Activated CD4-positive, alpha-beta T cell treated with anti-CD3 and anti-CD28 coated beads for 4 hours (primary cell): ENCODE measurements at places on chromosomes 1 and 21.

GRCh38 chr1:1173061-1173792 lies 453 bp upstream of the TTLL10 start:
- no peak for DNase-seq

- DNase-seq = no peak
These were observed 13.8 kb downstream of the EPHX4 start for GRCh38 chr1:92043621-92044020.

- DNase-seq = no peak
These were observed 470 bp downstream of the TNR start for GRCh38 chr1:175742790-175743459.

DNA sequence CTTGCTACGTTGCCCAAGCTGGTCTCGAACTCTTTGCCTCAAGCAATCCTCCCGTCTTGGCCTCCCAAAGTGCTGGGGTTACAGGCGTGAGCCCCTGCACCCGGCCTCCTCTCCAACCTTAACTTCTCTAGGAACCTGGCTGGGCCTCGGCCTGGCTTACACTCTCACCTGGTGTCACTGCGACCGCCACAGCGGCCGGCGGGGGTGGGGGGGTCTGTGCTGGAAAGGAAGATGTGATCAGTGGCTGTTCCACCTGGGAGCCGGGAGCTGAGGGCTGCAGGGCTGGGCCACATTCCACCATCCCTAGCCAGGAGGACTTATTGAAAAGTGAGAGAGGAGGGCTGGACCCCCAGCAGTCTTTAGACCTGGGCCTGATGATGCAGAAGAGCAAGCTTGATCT lies 48.6 kb downstream of the HSPG2 start:
- no peak for DNase-seq

DNA sequence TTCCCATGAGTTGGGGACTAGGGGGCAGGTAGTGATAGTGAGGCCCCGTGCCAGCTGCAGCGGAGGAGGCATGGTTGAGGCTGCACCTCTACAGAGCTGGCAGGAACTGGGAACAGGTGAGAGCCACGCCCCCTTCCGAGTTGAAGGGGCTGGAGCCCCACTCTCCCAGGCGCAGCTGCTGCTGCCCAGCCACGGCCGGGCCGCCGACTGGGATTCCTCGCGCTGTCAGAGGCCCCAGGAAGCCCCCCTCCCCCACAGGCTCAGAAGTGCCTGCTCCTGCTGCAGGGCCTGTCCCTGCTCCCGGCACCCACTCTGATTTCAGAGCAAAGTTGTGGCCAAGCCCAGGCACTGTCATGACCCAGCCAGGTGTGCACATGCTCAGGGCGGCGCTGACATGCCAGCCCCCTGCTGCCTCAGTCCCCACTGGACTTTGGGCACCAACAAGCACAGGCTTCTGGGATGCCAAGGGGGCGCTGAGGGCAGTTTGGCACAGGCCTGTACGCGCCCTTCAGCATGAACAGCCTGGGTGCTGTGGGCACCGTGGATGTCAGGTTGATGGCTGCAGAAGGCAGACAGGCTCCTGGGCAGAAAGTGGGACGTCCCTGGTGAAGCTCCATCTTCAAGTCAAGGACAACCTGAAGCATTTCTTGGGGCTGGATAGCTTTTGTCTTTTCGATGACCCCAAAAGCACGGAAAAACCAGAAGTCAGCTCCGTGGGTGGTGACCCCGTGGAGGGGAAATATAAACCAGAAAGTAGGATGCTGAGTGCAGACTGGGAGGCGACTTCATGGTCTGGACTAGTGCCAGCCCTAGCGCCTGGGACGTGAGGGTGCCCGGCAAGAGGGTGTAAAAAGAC lies 121.5 kb downstream of the SIM2 start:
- no peak for DNase-seq

- no peak for DNase-seq
These were observed 305.4 kb upstream of the PTBP2 start for GRCh38 chr1:96416111-96416595.

GRCh38 chr1:83103341-83103740 lies 895.6 kb downstream of the TTLL7 start:
- DNase-seq = no peak

DNA sequence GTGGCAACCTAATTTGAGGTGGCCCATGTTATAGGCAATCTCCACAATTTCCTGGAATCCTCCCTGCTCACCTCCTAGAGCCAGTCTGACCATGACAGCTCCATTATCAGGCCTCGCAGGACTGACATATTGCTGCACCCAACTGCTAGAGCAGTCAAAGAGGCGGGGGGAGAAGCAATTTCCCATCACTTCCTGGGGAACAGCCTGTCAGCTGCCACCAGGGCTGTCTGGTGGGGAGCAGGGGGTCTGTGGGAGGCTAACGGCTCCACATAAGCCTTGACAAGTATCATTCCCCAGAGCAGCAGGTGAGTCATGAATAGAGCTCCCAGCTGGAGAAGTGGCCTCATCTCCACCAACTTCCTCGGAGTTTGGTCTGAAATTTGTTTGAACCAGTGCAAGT lies 322.9 kb downstream of the MATN1 start:
- no peak for DNase-seq

- no peak for DNase-seq
These were observed 23.2 kb upstream of the ARHGEF16 start for GRCh38 chr1:3431266-3431665.

GRCh38 chr1:18411820-18412641 lies 68.7 kb upstream of the KLHDC7A start:
- DNase-seq = no peak

DNA sequence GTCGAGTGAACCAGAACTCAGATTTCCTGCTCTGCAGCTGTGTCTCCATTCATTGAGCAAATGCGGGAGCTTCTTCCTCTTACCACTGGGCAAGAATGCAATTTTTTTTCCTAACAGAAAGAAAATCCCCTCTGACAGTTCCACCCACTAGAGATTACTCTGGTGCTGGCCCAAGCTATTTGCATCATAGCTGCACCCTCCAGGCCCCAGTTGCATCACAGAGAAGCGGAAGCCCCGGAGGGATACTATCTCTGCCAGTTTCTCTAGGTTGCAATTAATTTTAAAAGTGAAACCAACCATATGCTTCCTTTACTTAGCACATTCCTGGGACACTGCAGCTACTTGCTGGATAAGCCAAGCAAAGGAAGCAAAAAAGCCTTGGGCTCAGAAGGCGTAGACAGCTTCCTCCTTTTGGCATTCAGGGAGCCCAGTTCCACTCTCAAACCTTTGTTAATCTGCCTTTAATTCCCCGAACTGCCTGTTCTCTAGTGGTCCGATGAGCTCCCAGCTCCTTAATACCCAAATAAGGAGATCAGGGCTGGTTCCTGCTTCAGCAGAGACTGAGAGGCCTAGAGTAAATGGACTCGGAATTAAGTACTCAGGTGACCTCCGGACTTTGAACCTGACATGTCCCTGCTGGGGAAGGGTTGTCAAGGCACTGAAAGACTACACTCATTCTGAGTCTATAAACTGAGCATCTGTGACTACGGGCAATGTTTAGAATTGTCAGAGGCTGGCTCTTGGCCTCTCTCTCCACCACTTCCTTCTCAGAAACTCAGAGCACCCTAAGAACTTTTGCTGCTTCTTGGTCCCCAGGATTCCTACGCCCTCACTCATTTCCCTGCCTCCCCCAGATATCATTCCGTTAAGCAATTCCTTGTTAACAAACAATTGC lies 72.5 kb upstream of the TNFSF18 start:
- DNase-seq = no peak

GRCh38 chr1:46801323-46802055 lies 2.6 kb downstream of the CYP4B1 start:
- no peak for DNase-seq

GRCh38 chr1:104830534-104830933 lies 1080.8 kb downstream of the AMY1C start:
- DNase-seq = no peak

DNA sequence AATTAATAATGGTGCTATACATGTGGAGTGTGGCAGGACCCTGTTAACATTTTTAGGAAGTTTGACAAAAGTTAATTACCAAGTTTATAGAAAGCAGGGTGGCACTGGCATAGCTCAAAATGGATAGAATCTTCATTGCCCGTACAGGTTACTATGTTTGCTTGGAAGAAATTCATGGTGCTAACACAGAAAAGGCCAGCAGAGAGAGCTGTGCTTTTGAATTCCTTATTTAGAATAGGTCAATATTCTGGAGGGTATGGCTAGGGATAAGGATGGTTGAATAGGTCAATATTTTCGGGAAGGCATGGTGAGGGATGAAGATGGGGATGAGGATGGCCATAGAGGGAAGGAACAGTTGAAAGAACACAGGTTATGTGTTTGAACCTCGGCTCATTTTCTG lies 345.1 kb downstream of the LMO4 start:
- no peak for DNase-seq

DNA sequence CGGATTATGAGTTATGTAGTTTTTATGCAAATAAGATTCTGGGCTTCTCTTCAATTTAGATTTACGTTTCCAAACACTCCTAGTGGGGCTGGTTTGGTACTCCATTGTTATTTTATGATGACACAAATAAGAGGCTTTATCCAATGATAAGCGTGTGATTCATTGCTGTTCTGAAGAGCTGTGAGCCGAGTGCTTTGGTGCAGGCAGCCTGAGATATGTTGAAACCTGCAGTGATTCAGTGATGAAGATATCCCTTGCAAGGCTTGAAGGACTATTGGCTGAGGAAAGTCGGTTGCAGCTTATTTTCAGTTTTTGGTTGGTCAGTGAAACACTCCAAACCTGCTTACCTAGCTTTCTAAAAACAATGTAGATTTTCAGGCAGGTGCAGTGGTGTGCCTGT lies 112.2 kb downstream of the RYR2 start:
- no peak for DNase-seq

DNA sequence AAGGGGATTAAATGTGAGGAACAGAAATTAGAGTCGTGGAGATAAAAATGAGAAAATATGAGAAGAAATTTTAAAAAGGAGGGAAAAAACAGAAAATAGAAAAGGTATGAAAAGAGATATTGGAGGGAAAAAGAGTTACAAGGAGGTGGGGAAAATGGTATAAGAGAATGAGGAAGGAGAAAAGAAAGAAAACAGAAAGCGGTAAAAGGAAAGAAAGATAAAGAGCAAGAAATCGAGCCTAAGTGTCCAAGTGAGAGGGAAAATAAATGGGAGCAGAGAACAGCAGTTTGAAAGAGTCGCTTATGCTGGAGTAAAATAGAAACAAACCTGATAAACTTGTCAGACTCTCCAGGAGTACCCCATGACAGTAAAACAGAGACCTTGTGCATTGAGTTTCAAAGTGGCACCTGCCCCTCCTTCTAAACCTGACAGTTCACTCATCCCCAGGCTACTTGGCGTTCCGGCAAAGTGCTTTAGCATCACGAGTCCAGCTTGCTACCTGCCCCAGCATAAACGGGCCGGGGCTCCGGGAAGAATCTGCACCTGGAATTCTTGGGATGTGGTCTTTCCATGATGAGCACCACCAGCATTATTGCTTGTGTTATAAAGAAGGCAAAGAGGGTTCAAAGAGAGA lies 585 bp downstream of the NEGR1 start:
- no peak for DNase-seq

GRCh38 chr1:1359664-1360468 lies 1.5 kb upstream of the MXRA8 start:
- no peak for DNase-seq

DNA sequence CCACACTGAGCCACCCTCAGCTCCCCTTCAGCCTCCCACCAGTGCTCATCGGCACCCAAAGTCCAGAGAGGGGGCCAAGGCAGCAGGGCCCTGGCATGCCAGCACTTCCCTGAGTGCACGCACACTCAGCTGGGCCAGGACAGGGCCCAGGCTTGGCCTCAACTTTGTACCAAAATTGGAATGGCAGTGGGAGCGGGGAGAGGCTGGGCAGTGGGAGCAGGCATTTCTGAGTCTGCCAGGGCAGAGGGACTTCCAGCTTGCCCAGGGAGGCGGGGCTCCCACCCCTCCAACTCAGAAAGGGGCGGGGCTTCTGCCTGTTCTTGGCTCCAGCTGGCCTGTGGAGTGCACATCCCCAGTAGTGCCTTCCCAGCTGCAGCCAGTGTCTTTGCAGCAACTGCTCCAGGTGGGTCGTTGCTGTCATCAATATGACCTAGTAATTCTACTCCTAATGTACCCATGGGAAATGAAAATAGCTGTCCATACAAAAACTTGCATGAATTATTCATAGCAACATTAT lies 10.3 kb upstream of the SNX7 start:
- no peak for DNase-seq
